ENCODE measurements at places on chromosomes 3 and 15.

DNA sequence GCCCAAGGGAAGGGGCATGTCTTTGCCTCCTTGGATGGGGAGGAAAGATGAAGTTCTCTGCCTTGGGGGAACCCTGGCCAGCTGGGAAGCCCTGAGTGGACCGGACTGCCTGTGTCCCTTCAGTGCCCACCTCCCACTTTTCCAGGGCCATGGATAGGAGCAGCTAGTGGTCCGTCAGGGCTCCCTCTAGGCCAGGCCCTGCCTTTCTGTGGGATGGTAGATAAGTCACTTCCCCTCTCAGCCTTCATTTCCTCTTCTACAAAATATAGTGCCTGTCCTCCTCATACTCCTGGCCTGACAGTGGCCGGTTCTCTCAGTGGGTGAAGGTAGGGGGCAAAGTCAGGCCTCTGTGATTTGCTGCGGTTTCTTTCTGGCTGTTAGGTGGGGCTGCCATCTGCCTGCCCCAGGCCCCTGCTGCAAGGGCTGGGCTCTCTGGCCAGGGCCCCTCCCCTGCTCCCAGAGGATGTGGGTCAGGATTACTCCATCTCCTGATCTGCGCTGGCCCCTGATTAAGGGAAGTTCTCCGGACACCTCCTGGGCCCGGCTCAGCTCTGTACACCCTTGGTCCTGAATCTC is 1.4 kb downstream of the PLEKHO2 start:
- DNase-seq = no peak

DNA sequence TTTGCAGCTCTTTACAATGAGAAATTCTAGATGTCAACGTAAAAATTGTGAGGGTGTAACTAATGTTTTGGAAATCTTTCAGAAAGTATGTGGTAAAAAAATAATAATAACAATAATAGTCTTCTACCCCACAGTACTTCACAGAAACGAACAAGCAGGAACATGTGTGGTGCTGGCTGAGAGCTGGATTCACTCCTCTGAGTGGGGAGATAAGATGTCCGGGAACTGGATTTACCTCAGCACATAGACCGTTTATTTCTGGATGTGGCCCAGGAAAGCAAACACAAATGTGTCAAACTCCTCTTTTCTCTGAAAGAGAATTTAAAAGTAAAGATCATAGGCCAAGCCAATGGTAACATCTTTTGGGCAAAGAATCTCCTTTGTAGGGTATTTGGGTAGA is 103.4 kb downstream of the SLC49A4 start:
- no peak for DNase-seq

GRCh38 chr15:84702961-84703482 is 12.9 kb downstream of the SEC11A start:
- no peak for DNase-seq

- DNase-seq = no peak
These were observed 29.7 kb downstream of the DNASE1L3 start for GRCh38 chr3:58180940-58181587.
